IMR-90 (cell line): ENCODE measurements at places on chromosomes 5 and 9. TPM values are rescaled to one million over a fixed set of nuclear protein-coding genes. Genes with fewer than 3 reads are reported as not detected.

- H3K27me3 ChIP-seq, result no peaks in the 10 kb centered on the region
- H3K4me3 ChIP-seq, result no peak overlapping the region
- no peak overlapping the region for H3K27ac ChIP-seq
- peaks cover 15% of the 10 kb centered on the region for H3K36me3 ChIP-seq
Measured at GRCh38 chr9:114308361-114308950, 14.4 kb upstream of the ORM1 start.

DNA sequence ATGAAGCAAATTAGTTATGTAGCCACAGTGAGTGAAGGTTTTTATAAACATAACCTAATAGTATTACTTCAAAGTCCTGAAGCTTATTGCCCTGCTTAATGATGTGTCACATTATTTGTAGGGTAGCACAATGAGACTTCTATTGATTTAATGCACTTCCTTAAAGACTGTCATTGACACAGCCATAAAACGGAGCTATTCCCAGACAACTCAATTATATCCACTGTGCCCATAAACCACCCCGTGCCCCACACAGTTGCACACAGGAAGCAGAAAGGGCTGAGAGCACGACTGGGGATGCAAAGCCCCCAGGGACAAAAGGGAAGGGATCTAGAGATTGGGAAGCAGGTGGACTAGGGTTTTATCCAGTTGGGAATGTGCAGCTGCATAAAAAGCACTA is 37.0 kb downstream of the TRIM32 start:
- H3K4me3 ChIP-seq, result no peak overlapping the region
- H3K27me3 ChIP-seq, result peaks cover 15% of the 10 kb centered on the region
- H3K36me3 ChIP-seq, result no peaks in the 10 kb centered on the region
- no peaks in the 10 kb centered on the region for H3K4me1 ChIP-seq

DNA sequence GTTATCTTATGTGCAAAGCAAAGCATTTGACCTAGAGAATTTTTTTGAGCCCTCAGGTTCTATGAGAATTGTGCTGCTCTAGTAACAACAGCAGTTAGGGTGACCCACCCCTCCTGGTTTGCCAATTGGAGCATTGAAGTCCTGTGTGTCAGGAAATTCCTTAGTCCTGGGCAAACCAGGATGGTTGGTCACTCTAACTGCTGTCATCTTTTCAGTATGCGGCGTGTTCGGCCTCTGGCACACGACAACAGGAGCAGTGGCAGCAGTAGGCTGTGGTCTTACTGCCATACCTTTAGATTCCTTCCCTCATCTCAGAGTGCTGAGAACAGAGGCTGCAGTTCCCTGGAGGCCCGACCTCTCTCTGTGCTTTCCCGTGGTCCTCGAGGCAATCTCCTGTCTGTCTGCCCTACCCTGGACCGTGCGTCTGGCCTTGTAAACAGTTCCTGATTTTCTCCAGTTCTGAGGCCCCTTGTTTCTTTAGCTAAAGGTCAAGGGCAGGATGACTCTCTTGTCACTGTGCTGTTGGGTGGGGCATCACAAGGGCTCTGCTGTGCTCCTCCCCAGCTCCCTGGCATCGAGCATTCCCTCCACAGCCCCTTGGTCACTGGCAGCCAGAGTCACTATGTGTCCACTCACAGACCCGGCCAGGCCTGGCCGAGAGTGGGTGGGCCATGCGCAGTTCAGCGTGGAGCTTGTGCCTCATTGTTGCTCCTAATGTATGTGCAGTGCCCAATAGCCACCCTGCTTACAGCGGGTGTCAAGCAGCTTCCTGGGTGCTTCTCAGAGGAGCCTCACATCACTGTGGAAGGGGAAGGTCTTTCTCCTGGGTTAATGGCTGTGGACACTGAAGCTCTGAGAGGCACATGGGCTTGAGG is 18.5 kb upstream of the COL15A1 start:
- H3K27me3 ChIP-seq, result no peaks in the 10 kb centered on the region
- peaks cover 27% of the 10 kb centered on the region for H3K4me1 ChIP-seq
- no peaks in the 10 kb centered on the region for H3K36me3 ChIP-seq
- H3K27ac ChIP-seq, result peak overlapping the region; percentile 31; the same call in 1 of the 2 replicates
- no peak overlapping the region for H3K4me3 ChIP-seq
- DNase-seq, result no peak

GRCh38 chr9:112310826-112311225 is 22.6 kb downstream of the PTBP3 start:
- DNase-seq, result no peak
- no peak overlapping the region for H3K27ac ChIP-seq

The SEPTIN8 gene
- polyA plus RNA-seq, result 54.7 and 56.2 TPM in 2 replicates

DNA sequence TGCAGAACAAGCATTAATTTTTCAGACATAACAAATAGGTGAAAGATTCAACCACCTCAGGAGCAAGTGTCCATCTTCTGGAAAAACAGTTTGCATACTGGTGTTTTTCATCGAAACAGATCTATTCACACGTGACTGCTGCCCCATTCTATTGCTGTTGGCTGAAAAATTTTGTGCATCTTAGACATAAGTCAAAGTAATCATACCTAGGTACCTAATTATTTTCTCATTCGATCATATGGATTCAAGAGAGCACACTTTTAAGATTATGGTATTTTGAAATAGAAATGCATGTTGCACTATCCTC is 72.9 kb upstream of the CDH6 start:
- DNase-seq, result no peak
- H3K27me3 ChIP-seq, result no peaks in the 10 kb centered on the region
- no peaks in the 10 kb centered on the region for H3K36me3 ChIP-seq
- H3K27ac ChIP-seq, result no peak overlapping the region
- H3K4me3 ChIP-seq, result no peak overlapping the region
- peaks cover 4% of the 10 kb centered on the region; the same call in 1 of the 2 replicates for H3K4me1 ChIP-seq

DNA sequence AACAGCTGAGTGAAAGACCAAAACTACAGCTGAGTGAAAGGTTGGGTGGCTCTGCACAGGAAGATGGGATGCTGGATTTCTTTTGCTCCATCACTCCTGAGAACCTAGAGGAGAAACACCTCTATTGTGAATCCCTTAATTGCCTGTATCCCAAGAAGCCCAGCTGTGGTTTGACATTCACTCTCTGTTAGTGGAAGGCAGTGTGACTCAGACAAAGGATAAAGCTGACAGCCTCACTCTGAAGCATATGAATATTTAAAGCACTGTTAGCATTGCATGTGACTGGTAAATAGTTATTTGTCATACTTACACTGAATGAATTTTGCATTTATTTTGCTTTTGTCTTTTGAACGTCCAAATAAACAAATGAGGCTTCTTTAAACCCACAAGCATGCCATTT is 367.1 kb upstream of the RIOK2 start:
- H3K27ac ChIP-seq, result no peak overlapping the region
- H3K4me3 ChIP-seq, result no peak overlapping the region
- DNase-seq, result peak; percentile 72
- H3K27me3 ChIP-seq, result no peaks in the 10 kb centered on the region

The PHF2 gene
- 9.5 and 9.6 TPM in 2 replicates for polyA plus RNA-seq

DNA sequence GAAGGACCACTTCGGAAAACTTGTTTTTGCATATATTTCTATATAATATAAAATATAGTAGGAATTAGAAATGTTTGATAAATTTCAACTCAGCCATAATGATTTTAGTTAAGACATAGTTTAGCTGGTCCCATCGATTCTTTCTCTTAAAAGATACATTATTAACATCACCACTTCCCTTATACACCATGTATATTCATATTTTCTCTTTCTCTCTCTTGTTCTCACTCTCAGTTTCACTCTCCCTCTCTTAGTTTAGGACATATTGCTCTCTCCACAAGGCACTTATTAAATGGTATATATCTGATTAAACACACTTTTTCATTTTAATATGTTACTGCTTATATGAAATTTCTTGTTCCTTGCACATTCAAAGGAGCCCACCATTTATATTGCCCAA is 90.1 kb upstream of the RASEF start:
- H3K27ac ChIP-seq, result no peak overlapping the region
- no peaks in the 10 kb centered on the region for H3K27me3 ChIP-seq
- H3K4me3 ChIP-seq, result no peak overlapping the region
- H3K4me1 ChIP-seq, result no peaks in the 10 kb centered on the region
- H3K36me3 ChIP-seq, result no peaks in the 10 kb centered on the region

DNA sequence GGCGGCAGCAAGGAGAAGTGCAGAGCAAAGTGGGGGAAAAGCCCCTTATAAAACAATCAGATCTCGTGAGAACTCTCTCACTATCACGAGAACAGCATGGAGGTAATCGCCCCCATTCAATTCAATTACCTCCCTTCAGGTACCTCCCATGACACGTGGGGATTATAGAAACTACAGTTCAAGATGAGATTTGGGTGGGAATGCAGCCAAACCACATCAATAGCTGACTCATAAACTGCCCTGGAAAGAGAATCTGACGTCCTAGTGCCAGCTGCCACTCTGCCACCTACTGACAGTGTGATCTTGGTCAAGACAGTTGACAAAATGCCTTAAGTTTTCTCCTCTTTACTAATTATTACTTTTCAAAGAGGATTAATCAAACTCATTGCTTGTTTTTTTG is 128.3 kb downstream of the GPBP1 start:
- no peak overlapping the region for H3K4me3 ChIP-seq
- no peaks in the 10 kb centered on the region for H3K36me3 ChIP-seq
- H3K27ac ChIP-seq, result no peak overlapping the region

GRCh38 chr5:164577742-164578141 is 1072.3 kb downstream of the MAT2B start:
- H3K4me1 ChIP-seq, result no peaks in the 10 kb centered on the region
- H3K36me3 ChIP-seq, result no peaks in the 10 kb centered on the region
- H3K27me3 ChIP-seq, result no peaks in the 10 kb centered on the region
- no peak overlapping the region for H3K4me3 ChIP-seq
- DNase-seq, result no peak

DNA sequence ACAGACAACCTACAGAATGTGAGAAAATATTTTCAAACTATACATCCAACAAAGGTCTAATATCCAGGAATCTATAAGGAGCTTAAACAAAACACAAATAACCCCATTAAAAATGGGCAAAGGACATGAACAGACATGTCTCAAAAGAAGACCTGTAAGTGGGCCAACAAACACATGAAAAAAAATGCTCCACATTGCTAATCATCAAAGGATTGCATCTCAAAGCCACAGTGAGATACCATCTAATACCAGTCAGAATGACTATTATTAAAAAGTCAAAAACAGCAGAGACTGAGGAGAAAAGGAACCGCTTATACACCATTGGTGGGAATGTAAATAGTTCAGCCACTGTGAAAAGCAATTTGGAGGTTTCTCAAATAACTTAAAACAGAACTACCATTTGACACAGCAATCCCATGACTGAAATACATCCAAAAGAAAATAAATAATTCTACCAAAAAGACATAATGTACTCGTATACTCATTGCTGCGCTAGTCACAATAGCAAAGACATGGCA is 39.1 kb upstream of the C5orf63 start:
- no peak overlapping the region for H3K27ac ChIP-seq
- H3K4me3 ChIP-seq, result no peak overlapping the region
- H3K27me3 ChIP-seq, result peaks cover 2% of the 10 kb centered on the region; the same call in 1 of the 2 replicates
- no peaks in the 10 kb centered on the region for H3K36me3 ChIP-seq
- no peak for DNase-seq

DNA sequence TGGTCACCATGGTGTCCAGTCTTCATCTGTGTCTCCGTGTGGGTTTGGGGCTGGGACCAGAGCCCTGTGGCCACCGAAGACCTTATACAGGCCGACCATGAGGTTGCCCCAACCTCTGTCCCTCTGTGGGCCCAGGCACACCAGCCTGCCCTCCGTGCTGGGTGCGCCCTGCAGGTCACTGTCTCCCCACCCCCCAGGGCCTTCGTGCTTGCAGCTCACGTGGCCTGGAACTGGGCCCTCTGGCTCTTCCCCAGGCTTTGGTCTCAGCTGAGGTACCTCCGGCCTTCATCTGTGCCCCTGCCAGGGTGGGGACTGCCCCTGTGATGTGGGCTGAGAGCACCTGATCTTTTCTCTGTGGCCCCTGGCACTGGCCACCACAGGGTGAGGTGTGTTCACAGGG is 92.1 kb downstream of the RXRA start:
- no peak overlapping the region for H3K4me3 ChIP-seq
- no peaks in the 10 kb centered on the region for H3K27me3 ChIP-seq
- H3K27ac ChIP-seq, result no peak overlapping the region

- H3K27me3 ChIP-seq, result no peaks in the 10 kb centered on the region
- DNase-seq, result no peak
- H3K4me1 ChIP-seq, result peaks cover 28% of the 10 kb centered on the region
- peaks cover 36% of the 10 kb centered on the region for H3K36me3 ChIP-seq
Measured at GRCh38 chr5:16740066-16740810, 123.4 kb upstream of the RETREG1 start.
